ENCODE measurements at places on chromosomes 11 and 22.

GRCh38 chr11:76918941-76919386, 58.2 kb downstream of the ACER3 start:
- no peak for DNase-seq

DNA sequence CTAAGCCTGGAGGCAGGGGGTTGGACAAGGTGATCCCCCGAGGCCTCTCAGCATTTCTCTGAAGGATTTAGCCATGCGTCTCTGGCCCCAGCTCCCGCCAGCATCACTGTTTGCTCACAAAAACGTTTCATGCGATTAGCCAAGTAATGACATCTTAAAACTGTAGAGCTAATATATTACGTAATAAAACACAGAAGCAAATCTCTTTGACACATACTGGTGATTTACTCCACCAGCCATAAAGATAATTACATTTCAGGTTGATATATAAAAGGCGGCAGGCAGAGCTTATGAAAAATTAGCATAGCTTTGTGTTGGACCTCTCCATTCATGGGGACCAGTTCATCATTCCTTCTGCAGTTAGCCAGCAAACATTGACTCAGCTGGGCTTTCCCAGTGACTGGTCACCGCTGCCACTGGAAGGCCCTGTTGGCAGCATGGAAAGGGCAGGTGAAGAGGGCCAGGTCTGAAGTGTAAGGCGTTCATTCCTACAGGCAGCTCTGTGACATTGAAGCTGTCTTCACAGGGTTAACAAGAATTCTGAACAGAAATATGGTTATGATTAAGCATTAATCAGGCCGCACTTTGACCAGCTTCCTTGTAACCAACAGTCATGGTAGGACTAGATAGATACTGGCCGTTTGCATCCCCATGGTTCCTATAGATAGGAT, 150.3 kb downstream of the NECTIN1 start:
- no peak for DNase-seq

- DNase-seq, result no peak
Measured at GRCh38 chr22:32327066-32327465, 30.6 kb upstream of the RFPL3 start.

DNA sequence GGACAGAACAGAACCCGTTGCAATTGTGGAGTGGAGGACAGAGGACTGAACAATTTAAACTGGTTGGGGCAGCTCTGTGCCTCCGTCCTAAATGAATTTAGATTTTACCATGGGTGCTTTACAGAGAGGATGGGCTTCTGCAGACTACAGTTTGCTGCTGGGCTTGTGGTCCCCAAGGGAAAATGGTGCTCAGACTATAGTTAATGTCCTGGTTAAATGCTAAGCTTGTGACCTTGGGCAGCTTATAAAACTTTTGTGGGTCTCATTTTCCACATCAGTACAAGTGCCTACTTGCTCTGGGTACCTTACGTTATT, 355.2 kb upstream of the NARS2 start:
- DNase-seq, result no peak

DNA sequence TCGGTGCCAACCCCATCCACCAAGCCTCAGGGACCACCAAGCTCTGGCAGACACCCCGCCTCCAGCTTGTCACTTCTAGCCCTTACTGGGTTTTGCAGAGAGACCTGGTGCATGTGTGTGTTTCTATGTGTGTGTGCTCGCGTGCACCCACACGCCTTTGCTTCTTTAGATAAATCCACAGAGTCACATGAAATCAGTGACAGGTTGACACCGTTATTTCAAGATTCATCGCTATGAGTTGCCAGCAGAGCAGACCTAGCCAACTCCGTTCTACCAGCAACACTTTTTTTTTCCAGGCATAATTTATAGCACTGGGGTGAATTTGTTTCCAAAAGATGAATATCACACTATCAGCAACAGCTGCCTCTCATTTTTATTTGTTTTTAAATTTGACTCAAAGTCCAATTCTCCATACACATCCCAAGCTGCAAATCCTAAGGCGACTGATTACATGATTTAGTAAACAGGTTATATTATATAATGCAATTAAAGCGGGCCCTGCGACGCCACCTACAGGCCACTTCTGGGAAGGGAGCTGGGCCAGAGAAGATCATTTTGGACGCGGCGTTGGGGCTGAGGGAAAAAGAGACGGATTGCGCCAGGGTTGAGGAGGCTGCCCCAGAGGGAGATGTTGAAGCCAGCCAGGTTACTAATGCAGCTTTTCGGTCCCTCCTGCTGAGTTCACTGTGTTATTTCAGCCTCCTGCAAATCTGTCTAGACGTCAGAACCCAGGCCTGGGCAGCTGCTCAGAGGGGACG, 150.5 kb downstream of the FEZ1 start:
- peak; percentile 7 for DNase-seq

- DNase-seq, result no peak
Measured at GRCh38 chr11:60932605-60933356, 8.5 kb downstream of the TMEM132A start.

- DNase-seq, result no peak
Measured at GRCh38 chr22:32233091-32233490, 22.1 kb downstream of the SLC5A4 start.

GRCh38 chr22:31350410-31350863, 4.3 kb upstream of the PATZ1 start:
- DNase-seq, result no peak

GRCh38 chr11:131483877-131484276, 113.5 kb downstream of the NTM start:
- DNase-seq, result no peak

DNA sequence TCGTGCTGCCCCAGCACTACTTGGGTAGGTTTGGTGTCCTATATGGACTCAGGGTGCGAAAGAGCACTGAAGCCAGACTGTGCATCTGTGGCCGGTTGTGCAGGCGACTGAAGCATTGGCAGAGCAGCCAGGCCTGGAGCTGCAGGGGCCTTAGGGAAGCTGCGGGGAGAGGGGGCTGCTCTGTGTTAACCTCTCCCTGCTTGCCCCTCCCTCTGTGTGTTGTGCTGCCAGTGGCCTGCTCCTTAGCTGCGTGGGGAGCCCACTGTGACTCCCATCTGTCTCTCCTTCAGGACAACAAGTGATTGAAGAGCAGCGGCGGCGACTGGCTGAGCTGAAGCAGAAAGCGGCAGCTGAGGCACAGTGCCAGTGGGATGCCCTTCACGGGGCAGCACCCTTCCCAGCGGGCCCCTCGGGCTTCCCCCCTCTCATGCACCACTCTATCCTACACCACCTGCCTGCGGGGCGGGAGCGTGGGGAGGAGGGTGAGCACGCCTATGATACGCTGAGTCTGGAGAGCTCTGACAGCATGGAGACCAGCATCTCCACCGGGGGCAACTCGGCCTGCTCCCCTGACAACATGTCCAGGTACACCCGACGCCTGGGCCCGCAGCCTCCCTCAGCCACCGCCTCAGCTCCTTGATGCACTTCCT, 34.3 kb downstream of the TREH start:
- no peak for DNase-seq

DNA sequence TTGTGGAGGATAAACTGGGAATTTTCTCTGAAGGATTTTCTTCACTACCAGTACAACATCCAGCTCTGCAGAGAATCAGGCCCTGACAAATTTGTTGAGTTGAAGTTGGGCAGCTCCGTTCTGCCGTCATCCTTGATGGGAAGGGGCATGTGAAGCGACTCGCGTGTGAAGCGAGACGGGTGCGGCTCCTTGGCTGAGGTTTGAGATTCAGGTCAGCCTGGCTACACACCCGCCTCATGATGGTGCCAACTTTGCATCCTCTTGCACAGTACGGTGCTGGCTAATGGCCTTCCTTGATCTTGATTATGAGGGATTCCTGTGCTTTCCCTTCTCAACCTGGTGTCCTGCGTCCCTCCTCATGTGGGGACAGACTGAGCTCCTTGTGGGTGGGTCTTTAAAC, 19.7 kb upstream of the CDC42EP2 start:
- DNase-seq, result no peak

DNA sequence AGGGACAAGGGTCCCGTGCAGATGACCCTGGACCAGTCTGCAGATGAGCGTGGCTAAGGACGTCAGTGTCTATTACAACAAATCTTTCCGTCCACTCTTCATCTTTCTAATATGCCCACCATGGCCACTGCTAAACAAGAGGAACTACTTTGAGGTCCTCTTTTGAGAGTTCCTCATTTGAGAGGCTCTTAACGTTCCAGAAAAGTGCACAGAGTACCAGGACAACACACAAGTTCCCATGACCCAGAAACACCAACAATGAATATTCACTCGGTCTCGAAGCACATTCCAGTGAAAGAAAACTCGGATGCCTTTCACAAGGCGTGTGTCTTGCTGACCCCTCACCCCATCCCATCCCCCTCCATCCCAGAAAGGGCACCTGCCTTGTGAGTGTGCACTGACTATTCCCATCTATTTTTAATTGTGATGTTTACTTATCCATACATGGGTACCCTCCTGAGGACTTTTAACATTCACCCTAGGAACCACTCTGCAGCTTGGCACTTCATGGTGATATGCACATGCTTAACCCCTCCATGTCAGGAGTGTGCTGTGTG, 157.0 kb downstream of the SHANK2 start:
- no peak for DNase-seq

- no peak for DNase-seq
Measured at GRCh38 chr11:65496304-65497140, 2.3 kb upstream of the MALAT1 start.

DNA sequence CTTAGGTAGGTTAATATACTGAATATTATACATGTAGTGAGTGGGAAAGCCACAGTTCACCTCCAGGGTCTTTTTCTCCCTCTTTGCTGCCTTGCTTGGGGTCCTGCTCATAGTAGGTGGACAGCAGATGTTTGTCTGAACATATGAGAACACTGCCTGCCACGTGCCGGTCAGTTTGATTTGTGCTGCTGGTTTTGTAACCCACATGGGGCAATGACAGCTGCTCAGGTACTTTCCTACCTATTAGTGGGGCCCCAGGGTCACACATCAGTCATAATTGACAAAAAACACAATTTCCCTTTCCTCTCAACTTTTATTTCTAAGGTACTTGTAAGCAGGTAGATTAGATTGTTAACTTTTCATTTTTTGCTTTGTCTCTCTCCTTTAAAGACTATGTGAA, 43.8 kb downstream of the BMAL1 start:
- DNase-seq, result no peak

DNA sequence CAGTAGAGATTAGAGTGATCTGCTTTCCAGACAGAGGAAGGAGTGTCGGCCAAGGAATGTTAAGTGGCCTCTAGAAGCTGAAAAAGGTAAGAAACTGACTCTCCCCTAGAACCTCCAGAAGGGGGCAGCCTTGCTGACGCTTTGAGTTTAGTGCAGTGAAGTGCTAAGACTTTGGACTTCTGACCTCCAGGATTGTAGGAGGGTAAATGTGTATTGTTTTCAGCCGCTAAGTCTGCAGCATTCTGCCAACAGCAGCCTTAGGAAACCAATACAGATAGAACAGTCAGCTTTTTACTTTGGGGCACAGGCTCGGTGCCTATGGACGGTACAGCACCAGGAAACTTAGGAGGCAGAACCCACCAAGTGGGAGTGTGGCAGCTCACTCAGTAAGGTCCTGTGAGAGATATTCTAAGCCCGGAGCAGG, 3.6 kb upstream of the TBC1D22A start:
- no peak for DNase-seq

DNA sequence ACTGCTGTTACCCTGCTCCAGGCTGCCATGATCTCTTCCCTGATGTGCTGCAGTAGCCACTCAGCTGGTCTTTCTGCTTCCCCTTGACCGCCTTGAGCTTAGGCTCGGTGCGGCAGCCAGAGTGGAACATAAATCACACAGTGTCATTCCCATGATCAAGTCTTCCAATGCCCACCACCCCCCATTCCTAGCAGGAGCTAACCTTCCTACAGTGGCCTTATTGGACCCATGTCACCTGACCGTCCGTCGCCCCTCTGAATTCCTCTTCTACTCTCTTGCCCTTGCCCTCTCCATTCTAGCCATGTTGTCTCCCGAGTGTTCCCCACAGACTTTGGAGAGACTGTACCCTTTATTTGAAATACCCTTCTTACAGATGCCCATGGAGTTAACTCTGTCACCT, 43.4 kb downstream of the OTOG start:
- DNase-seq, result no peak

DNA sequence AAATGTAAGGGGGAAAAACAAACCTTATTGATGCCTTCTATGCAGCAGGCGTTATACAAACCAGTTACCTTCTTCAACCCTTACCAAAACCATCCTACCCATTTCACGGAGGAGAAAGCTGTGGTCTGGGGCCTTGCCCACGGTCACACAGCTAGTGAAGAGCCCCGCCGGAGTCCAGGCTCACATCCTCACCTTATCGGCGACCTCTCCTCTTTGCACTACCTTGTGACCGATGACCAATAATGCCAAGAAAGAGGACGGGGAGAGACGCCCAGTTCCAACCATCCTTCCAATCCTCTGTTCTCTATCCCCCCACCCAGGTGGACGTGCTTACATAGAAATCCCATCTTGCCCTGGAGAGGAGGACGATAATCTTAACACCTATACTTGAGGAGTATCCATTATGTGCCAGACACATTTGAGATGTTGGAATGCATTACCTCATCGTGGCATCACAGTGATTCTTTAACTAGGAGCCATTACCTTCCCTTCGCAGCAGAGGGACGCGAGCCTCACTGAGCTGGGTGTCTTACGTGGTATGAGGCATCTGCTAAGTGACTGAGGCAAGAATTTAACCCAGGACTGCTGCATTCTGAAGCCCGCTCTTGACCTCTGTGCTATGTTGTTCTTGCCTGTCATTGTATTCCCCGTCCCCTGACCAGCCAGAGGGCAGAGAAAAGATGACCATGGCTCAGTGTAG, 253.7 kb upstream of the B3GAT1 start:
- DNase-seq, result no peak

GRCh38 chr22:23263651-23264555, 83.6 kb downstream of the BCR start:
- peak; percentile 13 for DNase-seq

GRCh38 chr22:50176850-50177536, 6.5 kb downstream of the PANX2 start:
- DNase-seq, result no peak

- no peak for DNase-seq
Measured at GRCh38 chr11:69637198-69637940, 3.6 kb upstream of the CCND1 start.

DNA sequence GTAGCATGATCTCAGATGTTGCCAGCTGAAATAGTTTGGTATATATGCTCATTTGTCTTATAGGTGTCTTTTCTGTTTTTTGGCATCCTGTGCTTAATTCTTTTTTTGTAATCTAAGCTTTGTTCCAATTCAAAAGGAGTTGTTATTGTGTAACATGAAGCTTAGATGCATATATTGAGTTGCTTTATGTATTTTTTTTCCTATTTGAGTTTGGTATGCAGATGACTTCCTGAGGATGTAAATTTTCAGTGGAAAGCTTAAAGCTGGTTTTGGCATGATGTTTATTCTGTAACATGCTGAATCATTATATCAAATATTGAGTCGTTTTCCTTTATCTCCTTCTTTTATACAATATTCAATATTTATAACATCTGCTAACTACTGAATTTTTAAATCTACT, 69.4 kb downstream of the DDX10 start:
- no peak for DNase-seq
